A172 (cell line): ENCODE measurements at places on chromosomes 4 and X. TPM values are rescaled to one million over a fixed set of nuclear protein-coding genes. Genes with fewer than 3 reads are reported as not detected.

Gene UGT2A1
- total RNA-seq = not detected in 2 replicates

Gene FGF13
- total RNA-seq = not detected in 2 replicates

Gene ANXA3
- total RNA-seq = 135 and 189 TPM in 2 replicates

Gene CCDC160
- total RNA-seq = 0.17 TPM in 1 of 2 replicates, not detected in the other

Gene FAAH2
- total RNA-seq = not detected in 2 replicates

Gene MAGEC2
- total RNA-seq = not detected in 2 replicates

Gene LINC00632
- total RNA-seq = 0.48 and 2.2 TPM in 2 replicates

Gene EFHC2
- 0.55 and 0.91 TPM in 2 replicates for total RNA-seq

Gene NPFFR2
- total RNA-seq = not detected in 2 replicates

Gene DOCK11
- total RNA-seq = 26.5 and 32.7 TPM in 2 replicates

Gene C1QTNF7
- total RNA-seq = not detected in 2 replicates

DNA sequence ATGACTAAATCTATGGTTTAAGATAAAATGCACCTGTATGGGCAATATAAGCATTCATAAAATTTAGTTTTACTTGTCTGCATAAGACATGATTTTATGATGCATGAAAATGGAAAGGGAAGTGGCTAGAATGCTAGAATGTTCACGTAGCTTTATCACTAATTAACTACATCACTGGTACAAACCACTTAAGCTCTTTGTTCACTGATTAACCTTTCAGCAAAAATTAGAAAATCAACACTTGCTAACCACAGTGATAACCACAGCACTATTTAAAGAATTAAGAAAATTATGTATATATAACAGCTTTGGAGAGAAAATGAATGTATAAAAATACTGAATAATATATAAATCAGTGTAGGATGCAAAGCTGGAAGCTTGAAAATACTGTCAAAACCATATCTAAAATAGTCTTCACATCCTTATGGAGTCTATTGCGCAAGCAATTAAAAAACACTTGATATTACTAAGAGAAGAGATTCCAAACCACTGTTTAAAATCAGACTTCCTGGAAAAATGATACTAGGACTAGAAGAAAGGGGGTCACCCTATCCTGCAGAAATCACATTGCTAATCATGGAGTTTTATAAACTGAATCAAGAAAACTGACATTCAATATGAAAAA is 51.9 kb downstream of the EFHC2 start:
- DNase-seq = no peak

- DNase-seq = no peak
Observed at GRCh38 chrX:154914052-154914451, 27.9 kb downstream of the F8A1 start.

DNA sequence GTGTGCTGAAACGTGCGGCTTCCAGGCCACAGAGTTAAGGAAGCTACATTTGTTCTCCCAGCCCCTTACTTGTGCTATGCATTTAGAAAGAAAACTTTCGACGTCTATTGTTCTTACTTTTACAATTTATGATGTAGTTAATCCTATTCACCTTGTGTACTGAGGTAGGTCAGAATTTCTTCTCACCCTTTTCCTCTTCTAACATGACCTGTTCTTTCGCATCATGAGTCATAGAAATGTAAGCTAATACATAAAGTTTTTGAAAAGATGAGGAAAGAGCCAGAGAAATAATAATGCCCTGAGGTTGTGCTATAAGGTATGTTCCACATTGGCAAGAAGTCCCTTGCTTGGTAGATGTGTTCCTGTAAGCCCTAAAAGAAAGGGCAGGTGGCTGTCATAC is 298.3 kb downstream of the TRIML1 start:
- DNase-seq = no peak

DNA sequence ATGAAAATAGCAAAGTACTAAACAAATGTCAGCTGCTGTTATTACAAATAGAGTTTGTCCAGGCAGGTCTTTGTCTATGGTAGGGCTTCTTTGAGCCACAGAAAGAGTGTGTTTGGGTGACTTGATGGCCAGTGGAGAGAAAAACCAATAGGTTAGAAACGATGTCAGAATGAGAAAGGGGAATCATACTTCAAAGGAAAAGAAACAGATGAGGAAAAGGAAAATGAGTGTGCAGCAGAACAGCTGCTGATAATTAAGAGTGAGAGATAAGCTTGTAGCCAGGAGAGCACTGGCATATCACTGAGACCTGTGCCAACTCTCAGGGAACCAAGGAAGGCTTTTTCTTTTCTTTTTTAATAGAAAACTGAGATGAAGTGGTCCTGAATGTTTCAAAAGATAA is 257.2 kb downstream of the ARHGAP24 start:
- no peak for DNase-seq

GRCh38 chr4:33924811-33925210 is 2319.5 kb downstream of the ARAP2 start:
- peak; percentile 8 for DNase-seq

GRCh38 chr4:6688879-6689505 is 4.7 kb upstream of the S100P start:
- peak; percentile 92 for DNase-seq

GRCh38 chr4:59936566-59936965 is 1263.6 kb upstream of the ADGRL3 start:
- DNase-seq = no peak

GRCh38 chr4:140935254-140935653 is 179.1 kb upstream of the TBC1D9 start:
- peak; percentile 56 for DNase-seq

DNA sequence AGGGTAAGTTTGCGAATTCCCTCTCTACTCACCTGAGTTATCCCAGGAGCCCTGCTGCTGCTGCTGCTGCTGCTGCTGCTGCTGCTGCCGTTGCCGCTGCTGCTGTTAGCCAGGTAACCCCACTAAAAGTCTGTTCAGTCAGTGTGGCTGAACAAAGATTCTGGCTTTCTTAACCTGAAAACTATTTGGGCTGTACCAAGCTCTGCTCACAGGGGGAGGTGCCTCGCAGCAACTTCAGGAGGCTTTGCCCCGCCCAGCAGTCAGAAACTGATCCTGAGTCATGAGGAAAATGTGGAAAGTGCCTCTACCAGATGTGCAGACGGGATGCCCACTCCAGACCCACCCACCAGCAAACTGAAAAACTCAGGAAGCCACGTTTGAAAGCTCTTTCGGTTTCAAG is at the start of gene CAPN6:
CAPN6 (minus strand) TSS at position 145 of the 400 bp plus-strand sequence. CDS start 6,547 bp downstream, outside the sequence.
- no peak for DNase-seq

DNA sequence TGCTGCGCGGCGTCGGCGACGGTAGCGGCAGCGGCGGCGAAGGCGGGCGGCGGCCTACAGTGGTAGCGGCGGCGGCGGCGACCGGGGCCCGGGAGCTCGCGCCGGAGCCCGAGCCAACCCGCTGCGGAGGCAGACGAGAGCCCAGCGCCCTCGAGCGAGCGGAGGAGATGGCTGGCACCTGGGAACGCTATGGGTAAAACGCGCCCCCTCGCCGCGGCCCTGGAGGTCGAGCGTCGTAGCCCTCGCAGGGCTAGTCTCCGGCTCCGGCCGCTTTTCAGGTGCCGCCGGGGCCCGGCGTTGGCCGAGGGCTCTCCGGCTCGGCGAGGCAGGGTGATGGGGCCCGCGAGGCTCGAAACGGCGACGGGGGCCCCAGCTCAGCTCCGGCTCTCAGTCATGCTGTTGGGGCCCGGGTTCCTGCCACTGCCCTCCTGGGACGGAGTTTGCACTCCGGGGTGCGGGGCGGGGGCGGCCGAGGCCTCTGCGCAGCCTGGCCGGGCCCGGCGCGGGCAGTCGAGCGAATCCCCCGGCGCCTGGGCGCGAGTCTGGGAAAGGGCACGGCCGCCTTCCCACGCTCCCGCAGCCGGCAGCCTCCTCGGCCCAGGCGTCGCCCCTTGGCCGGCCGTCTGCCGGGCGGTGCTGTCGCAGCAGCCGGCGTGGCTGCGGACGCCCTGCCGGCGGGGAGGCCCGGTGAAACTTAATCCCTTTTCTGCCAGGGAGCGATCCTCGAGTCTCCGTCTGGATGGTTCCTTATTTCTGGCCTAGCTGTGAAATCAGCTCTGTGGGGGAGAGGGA is 768 bp downstream of the MID2 start:
- DNase-seq = no peak

GRCh38 chr4:113080050-113080449 is 30.6 kb downstream of the ANK2 start:
- peak; percentile 10 for DNase-seq

DNA sequence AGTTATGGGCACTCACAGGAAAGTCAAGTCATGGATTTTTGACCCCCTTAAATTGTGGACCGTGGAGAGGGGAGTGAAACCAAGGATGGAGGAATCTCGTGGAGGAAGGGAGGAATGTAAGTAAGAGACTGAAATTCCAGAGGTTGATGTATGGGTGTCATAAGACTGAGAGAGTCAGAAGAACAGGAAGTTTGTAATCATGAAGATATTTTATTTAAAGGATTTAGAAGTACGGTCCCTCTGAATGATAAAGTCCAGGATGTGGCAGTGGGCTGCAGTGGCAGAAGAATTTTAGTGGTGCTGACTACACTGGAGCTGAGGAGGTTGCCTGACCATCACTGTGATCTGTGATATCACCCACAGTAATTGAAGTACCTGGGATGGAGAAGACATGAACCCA is 57.8 kb downstream of the DCLK2 start:
- DNase-seq = peak; percentile 90

DNA sequence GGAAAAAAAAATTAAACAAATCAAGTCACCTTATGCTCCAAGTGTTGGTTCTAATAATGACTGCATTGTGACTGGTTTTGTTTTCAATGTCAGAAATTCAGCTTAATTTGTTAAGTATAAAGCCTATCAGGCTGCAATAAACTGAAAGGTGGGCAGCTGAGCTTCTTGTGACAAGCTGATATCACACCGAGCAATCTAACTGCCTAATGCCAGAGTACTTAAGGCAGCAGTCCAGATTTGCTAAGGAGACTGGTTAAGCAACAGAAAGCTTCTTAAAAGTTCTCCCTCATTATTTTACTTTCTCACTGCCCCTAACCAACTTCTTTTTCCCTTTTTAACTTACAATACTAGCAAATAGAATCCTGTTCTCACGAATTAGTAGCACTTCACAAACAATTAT is 201.0 kb downstream of the MAB21L2 start:
- no peak for DNase-seq

GRCh38 chr4:61173799-61174198 is 26.3 kb upstream of the ADGRL3 start:
- DNase-seq = no peak
